ENCODE measurements at places on chromosomes 4 and X.

GRCh38 chr4:80012291-80012690 lies 60.7 kb downstream of the ANTXR2 start:
- no peak for DNase-seq

DNA sequence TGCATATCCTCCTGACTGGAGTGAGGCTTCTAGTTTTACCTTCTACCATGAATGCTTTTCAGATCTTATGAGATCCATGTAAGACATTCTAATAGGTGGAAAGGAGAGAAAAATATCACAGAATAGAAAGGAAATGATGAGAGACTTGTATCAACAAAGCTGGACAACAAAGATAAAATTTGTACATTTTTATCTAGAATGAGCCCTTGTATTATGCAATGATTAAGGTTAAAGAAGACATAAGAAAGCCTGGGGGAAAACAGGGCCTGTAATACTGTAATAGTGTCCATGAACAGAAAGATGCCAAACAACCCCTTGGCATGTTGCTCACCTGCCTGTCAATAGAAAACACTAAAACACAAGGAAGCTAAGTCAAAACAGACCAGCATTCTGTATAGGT lies 44.2 kb upstream of the SCRG1 start:
- DNase-seq, result peak; percentile 31

GRCh38 chrX:124217304-124218251 lies 114.9 kb upstream of the TEX13D start:
- DNase-seq, result no peak

GRCh38 chr4:70728091-70728490 lies 6.3 kb downstream of the RUFY3 start:
- no peak for DNase-seq

- DNase-seq, result no peak
Measured at GRCh38 chr4:182640932-182641331, 276.3 kb downstream of the DCTD start.

DNA sequence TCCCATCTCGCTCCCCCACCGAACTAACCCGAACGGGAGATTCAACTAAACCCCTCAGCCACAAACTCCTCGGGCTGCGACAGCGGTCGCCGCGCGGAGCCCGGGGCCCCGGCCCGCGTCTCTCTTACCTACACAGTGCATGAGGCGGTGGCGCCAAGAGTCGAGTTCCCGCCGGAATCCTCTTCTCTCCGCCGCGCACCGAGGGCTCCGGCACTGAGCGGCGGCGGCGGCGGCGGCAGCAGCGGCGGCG lies 160 bp downstream of the LCORL start:
- DNase-seq, result no peak

- no peak for DNase-seq
Measured at GRCh38 chr4:25161593-25161950, 1.3 kb upstream of the SEPSECS start.

GRCh38 chr4:181685911-181686310 lies 557.3 kb upstream of the TENM3 start:
- peak; percentile 76 for DNase-seq

- DNase-seq, result no peak
Measured at GRCh38 chr4:10334506-10335028, 122.7 kb downstream of the ZNF518B start.

DNA sequence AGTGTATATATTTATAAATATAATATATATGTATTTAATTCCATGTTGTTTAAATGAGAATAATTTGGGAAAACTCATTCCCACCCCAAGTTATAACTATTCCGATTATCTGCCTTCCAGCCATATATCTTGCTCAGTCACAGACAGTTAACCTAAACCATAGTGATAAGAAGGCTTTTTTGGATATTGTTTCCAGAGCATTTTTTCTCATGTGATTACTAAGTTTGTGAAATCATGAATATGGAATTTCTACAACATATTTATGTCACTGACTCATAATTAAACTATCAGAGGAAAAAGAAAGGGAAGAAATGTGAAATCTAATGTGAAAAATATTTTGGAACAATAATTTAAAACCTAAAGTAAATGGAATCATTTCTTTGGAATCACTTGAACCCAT lies 1163.5 kb upstream of the PABPC4L start:
- DNase-seq, result peak; percentile 68

DNA sequence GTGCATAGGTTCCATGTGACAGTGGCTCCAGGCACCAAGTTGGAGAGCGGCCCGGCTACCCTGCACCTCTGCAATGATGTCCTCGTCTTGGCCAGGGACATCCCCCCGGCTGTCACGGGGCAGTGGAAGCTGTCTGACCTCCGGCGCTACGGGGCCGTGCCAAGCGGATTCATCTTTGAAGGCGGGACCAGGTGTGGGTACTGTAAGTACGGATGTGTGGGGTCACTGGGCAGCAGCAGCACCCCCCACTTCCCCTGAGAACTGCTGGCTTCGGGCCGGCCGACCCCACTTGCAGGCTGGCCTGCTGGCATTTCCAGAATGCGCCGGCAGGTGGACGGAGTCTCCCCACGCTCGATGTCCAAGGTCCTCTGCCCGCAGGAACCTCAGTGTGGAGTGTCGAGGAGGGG lies 13.2 kb downstream of the DOK7 start:
- DNase-seq, result no peak

DNA sequence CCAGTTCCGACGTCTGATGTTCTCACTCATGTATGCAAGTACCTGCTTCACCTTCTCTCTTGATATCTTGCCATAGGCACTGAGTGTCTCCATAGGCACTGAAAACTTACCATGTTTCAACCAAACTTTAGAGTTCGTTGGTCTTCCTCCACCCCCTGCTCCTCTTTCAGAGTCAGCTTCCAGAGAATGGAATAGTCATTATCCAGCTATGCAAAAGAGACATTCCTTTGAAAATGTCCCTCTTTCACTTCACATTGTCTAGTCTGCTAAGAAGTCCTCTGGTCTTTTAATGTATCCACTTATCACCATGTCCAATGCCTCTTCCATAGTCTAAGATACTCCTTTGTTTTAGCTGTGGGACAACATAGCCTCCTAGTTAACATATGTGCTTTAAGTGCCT lies 566.0 kb upstream of the TENM3 start:
- DNase-seq, result no peak

GRCh38 chrX:103629318-103630170 lies 769 bp downstream of the TCEAL1 start:
- DNase-seq, result peak; percentile 62

DNA sequence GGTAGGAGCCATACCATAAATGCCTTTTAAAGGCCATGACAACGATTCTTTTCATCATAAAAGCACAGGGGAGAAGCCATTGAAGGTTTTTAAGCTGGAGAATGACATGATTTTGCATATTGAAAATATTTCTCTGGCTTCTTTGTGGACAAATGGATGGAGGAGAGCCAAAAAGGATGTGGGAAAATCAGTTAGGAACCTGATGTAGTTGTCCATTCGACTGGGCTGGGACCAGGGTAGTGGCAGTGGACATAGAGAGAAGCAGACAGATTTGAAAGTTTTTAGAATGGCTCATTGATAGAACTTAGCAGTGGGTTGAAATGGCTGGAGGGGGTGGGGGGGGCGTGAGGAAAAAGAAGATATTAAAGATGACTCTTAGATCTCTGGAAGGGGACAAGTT lies 19.7 kb upstream of the MSN start:
- DNase-seq, result no peak

GRCh38 chr4:38430841-38431240 lies 233.2 kb upstream of the KLF3 start:
- no peak for DNase-seq

- DNase-seq, result no peak
Measured at GRCh38 chrX:138858438-138858837, 146.9 kb upstream of the FGF13 start.

DNA sequence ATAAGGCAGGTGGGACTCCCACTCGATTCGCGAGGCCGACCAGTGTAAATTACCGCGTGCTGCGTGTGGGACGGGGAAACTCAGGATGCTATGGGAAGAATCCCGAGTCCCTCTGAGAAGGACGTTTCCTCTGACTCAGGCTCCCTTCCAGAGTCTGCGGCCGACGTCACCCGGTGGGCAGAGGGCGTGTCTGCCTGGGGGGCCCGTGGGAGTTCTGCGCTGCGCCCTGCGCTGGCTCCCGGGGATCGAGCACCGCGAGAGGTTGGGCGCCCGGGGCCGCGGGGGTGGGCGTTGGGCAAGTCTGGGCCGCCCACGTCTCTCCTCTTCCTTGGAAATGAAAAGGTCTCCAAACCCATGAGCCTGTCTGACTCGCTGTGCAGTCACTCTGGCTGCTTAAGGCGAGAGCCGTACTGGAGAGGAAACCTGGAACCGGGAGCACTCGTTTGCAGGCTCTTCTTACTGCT lies 568 bp downstream of the NIPAL1 start:
- DNase-seq, result peak; percentile 87

DNA sequence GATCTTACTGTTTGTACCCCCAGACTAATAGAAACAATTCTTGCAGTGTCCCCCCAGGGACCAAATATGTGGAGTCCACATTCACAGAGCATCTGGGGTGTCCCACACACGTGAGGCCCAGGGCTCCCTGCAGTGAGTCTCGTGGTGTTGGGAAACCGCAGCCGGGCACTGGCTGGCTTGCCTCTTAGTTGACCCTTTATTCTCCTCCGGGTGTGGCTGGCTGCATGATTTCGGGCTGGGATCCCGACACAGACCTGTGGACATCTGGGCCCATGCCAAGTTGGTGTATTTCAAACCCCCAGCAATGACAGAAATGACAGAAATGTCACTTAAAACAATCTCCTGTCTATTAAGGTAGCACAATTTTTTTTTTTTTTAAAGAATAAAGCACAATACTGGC lies 15.6 kb upstream of the CLDN24 start:
- no peak for DNase-seq

DNA sequence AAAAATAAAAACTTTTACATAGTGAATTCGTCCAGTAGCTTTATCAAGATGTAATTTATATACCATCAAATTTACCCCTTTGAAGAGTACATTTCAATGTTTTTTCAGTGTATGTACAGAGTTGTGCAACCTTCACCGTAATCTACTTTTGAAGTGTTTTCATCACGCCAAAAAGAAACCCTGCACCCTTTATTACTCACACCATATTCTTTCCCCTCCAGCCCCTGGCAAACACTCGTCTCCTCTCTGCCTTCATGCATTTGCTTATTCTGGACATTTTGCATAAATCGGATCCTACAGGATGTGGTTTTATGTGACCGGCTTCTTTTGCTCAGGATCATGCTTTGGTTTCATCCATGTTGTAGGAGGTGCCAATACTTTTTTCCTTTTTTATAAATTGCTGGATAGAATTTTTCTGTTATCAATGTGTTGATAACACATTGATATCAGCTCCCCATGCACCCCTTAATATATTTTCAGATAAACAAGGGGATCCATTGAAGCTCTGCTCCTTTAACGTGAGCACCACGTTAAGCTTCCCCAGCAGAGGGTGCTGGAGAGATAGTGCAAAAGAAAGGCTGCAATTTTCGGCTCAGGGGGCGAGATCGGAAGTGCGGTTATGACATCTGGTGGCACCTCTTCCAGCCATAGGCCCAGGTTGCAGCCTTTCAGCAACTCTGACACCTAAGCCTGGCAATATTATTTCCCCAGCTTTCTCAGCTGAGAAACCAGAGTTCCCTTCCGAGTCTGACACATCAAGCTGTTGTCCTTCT lies 100.1 kb upstream of the VCX3B start:
- no peak for DNase-seq

- DNase-seq, result no peak
Measured at GRCh38 chrX:129000018-129000417, 523.3 kb downstream of the SMARCA1 start.

DNA sequence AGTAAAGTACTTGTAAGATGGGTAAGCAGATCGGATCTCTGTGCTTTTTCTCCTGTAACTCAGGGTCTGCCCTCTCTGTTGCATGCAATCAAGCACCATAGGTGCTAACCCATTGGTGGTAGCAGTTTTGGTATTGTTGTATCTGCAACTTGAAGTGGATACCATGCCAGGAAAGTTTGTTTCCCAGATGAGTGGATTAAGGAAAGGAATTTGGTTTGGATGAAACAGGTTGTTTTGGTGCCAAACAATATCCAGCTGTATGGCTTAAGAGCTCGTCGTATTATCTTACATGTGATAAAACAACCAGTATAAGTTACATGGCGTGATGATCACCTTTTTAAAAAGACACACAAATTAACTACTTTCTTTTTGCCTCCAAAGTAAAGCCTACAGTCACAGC lies 280.9 kb upstream of the TENM3 start:
- no peak for DNase-seq

- no peak for DNase-seq
Measured at GRCh38 chrX:46198858-46199257, 346.4 kb downstream of the ZNF674 start.

DNA sequence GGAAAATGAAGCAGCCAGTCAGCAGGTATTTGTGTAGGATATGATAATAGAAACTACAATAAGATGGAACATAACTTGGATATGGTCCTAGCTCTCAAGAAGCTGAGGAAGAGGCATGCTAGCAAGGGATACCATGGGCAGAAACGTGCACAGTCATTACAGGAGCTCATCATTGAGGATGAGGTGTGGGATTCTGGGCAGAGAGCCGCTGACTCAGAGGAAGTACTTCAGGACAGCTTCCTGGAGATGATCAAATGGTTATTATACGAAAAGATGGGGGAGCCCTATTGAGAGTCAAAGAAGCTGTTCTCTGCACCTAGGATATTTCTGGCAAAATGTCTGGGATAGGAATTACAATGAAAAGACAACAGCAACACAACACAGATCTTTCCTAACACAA lies 116.0 kb upstream of the PDE5A start:
- DNase-seq, result no peak

DNA sequence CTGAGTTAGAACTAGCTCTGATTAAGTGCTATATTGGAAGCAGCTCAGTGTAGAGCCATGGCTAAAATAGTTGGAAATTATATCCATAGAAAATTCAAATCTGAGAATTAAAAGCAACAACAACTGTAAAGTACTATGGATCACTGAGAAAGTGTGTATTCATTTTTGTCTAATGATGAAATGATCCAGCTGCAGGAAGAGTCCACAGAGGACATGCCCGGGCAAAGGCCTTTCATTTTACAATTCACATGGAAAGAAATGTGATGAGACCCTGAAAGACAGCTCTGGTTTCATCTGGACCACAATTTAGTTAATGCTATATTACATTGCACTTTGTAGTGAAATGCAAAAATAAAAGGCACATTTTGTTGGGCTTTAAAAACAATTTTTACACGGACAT lies 196.8 kb upstream of the FAT1 start:
- no peak for DNase-seq

- DNase-seq, result no peak
Measured at GRCh38 chr4:150212927-150213326, 134.7 kb downstream of the DCLK2 start.

DNA sequence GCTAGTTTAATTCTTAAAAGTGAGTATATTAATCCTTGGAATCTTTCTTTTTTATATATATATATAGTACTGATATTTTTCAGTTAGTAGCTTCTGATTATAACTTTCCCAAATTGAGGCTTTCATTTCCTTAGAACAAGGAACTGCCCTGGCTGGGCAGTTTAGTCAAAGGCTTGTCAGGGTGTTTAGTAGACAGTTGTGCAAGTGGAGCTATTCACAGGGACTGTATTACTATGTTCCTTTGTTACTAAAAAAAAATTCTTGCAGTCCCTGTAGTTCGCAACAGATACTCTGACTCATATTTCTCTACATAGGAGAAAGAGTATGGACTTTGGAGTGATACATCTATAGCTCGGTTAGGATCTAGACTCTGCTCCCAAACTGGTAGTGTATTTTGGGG lies 20.8 kb downstream of the USO1 start:
- DNase-seq, result no peak
